CD4-positive, alpha-beta T cell treated with Interleukin-6 for 4 hours (primary cell): ENCODE measurements at places on chromosomes 7 and 10.

DNA sequence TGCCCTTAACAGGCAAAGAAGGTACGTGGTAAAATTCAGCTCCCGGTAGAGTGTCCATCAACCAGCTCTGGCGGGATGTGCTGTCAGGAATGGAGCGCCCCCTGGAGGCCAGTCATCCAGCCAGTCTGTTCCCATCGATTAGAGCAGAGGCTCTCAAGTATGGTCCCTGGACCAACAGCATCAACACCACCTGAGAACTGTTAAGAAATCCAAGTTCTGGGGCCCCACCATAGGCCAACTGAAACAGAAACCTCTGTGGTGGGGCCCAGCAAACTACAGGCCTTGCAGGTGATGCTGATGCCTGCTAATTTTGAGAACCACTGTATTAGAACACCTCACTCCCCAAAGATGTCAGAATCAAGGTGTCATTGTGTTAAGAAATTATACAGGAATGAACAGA is 109.2 kb downstream of the DPY19L1 start:
- peak; percentile 51 for DNase-seq

GRCh38 chr10:91893051-91893450 is 16.2 kb downstream of the FGFBP3 start:
- no peak for DNase-seq

- peak; percentile 56 for DNase-seq
Measured at GRCh38 chr7:105759670-105760550, 116.5 kb downstream of the ATXN7L1 start.

DNA sequence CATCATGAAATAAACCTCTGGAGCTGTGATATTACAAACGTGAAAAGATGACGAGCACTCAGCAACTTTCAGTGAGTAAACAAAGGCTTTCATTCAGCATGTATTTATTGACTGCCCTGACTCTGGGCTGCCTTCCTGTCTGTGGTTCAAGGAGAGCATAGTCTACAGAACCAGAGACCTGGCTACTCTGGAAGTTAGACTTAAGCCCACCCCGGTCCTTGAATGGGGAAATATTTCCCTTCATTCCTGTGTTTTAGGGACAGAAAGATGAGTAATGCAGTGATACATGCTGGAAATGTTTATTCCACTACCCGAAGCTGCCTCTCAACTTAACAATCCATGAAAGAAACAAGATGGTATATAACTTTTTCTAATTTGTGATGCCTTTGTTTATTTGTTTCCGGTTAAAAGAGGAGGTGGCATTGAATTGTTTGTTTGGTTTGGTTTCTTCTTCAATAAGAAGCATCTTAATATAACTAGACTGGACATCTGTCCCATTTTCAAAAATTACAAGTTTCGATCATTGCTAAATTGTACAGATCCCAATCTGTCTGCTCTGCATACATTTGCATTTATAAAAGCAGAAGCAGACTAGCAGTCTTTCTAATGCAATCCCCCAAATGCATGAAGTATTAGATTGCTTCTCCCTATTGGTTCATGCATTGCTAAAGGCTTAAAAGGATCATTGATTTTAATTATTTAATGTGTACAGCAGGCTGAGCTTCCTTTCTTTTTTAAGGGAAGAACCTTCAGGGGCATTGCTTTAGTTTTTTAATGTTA is 57.7 kb downstream of the TRUB1 start:
- DNase-seq = no peak

GRCh38 chr7:18521945-18522566 is 26.5 kb downstream of the HDAC9 start:
- no peak for DNase-seq

DNA sequence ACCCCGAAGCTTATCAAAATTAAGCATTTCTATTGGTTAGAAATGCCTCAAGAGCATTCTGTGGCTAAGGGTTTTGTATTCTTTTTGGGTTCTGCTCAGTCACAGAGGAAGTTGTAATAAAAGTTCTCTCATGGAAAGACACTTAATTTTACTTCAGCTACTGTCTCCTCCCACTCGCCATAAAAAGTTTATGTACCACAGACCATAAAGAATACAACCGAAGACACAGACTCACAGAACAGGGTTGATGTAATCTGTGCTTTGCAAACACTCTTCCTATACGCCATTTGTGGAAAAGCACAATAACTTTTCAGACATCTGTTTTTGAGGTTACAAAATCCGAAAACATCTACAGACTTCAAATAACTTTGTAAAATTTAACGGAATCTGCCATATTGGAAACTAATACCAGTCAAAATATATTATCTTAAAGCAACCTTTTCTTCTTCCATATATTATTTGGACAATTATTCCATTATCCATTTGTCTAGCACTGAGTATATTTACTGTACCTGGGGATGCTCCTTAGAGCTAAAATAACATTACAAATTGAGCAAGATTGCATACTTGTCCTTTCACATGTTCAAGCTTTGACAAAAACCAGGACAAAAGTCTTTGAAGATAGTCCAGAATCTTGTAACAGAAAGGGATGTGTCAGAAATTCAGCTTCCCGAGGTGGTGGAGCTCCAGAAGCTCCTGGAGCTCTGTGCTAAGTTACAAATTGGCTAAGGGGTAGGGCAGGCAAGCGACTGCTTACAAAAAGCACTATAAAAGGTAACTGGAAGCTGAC is 219.0 kb upstream of the MEOX2 start:
- no peak for DNase-seq

DNA sequence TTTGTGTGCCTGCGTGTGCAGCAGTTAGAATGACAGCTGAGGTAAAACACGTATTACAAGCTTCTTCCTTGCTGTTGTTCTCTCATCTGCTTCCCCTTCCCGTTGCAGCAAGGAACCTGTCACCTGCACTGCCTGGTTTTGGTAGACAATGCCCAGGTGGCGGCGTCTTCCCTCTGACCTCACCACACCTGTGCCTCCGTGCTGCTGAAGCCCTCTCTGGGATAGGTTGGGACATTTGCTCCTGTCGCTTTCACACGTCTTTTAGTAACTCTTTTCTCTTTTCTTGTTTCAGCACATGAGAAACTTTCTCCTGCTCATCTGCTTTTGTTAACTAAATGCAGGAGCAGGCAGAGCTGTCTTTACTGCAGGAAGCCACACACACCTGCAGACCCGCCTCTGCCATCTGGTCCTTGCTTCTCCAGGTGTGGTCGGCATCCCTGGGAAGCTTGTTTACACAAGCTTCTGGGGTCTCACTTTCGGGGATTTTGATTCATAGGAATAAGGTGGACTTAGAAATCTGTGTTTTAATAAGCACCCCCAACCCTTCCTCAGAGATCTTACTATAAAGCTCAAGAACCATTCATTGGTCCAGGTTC is 60.7 kb upstream of the EXOC6 start:
- DNase-seq = no peak

DNA sequence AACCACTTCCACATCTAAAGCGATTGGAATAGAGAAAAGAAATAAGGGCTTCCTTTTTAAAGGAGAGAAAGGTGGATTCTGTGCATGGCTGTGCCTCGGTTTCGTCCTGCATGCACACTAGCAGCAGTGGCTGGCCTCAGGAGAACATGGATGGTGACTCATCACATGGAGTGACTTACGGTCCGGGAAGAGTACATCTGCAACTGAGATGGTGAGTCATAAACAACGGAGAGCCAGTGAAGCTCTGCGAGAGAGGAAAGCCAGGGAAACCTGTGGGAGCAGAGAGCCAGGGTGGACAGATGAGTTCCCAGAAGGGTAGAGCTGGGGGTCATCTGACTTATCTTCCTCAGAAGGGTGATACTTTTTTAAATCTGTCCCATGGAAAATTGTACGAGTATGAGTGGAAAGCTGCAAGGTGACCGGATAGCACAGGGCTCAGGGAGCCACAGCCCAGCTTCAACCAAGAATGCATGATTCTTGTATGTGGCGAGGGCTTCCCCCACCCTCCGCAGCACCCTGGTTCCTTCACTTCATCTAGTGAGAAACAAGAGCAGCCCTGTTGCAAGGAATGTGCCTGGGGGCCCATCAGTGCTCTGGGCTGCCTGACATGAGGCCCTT is 259.1 kb downstream of the KLF6 start:
- no peak for DNase-seq

- no peak for DNase-seq
Measured at GRCh38 chr7:120402079-120402767, 129.2 kb downstream of the KCND2 start.

GRCh38 chr10:73262105-73262730 is 9.8 kb upstream of the MRPS16 start:
- no peak for DNase-seq

DNA sequence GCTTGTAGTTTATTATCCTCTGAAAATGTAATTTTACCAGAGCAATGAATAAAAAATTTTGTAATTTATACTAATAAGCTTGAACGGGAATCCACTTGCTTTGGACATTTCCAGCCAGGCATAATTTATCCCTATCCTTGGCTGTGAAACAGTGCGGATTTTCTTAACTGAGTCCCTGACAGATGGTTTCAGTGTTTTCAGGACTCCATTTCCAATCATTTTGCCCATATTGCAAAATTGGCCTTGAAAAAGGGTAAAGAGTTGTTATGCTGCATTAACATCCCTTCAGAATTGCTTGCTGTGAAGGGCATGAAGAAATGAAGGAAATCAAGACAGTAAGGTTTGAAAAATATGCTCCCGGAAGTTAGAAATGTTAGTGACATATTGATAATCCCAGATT is 57.7 kb downstream of the NXPH1 start:
- DNase-seq = no peak

- DNase-seq = no peak
Measured at GRCh38 chr10:77974396-77975074, 48.0 kb upstream of the DLG5 start.

- DNase-seq = no peak
Measured at GRCh38 chr7:76292213-76292573, 10.3 kb upstream of the HSPB1 start.

- no peak for DNase-seq
Measured at GRCh38 chr7:133108023-133108422, 26.1 kb upstream of the CHCHD3 start.

DNA sequence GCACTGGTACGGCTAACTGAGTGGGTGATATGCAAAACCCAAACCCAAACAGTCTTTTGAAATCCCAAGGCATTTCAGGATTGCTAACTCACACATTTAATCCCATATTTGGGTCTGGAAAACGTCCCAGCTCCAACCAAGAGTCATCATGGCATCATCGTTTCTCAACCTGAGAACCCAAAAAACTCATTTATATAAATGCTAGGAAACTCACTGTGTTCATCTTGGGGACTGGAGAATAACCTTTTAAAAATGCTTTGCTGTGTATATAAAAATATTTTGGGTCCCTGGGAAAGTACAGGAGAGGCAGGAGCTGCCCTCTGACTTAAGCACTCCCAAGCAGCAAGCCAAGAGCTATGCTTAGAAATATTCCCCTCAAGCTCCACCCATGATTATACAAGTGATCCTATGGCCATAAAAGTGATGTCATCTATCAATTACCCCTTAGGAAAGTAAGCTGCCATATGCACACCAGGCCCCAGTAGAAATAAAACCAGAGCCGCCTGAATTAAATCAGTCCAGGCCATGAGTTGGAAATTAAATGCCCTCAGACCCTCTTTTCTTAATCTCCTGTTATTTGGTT is 352.1 kb downstream of the FRMD4A start:
- DNase-seq = no peak

DNA sequence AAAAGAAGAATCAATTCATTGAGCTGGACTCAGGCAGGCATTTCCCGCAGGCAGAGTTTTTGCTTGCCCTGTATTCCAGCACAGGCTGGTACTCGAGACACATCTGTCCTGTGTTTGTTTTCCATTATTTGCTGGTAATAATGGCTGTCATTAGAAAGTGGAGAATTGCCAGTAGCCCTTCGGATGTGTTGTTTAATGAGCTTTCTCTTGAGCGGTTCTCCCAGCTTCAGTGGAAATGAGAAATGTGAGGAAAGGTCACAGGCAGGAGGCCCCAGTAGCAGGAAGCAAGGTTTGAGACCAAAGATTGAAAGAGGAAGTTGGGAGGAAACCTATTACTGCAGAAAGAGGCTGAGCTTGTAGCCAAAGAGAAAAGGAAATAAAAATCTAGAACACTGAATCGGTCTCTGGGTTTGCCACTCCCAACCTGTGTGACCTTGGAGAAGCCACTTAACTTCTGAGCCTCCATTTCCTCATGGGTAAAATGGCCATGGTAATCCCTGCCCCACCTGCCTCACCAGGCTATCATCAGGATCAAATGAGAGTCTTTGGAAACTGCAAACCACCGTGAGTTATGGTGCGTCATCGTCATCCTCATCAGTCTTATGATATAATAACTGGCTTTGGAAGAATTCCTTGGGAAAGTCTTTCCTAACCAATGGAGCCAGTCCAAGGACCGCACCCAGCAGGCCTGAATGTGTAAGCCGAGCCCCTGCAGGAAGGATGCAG is 67.7 kb downstream of the TACR2 start:
- DNase-seq = peak; percentile 25

DNA sequence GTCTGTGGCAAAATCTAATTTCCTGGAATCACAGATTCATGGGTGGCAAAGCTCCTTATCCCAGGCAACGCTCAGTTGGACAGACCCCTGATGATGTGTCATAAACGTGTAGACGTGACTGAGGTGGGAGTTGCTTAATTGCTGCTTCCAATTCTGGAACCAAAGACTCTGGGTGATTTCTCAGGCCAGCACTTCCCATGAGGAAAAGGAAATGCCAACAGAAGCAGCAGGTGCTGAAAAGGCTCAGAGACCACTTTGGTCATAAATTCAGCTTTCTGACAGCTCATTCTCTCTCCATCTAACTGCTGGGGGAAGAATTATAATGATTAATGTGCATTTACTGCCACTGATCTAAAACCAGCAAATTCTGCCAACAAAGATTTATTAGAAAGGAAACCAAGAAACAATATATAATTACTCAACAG is 88.7 kb downstream of the OSBPL3 start:
- no peak for DNase-seq

- DNase-seq = no peak
Measured at GRCh38 chr7:155765458-155765857, 46.8 kb downstream of the SHH start.

DNA sequence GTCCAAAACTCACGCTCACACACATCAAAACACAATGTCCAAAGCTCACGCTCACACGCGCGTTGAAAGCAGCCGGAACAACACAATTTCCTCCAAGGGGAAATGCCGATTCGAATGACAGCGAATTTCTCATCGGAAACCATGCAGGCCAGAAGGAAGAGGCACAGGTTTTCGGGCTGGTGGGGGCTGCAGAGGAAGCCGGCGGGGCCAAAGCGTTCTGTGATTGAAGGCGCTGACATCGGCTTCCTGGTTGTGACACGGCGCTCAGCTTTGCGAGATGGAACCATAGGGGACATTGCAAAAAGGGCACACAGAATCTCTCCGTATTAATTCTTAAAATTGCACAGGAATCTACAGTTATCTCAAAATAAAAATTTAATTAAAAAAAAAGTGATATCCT is 61.3 kb downstream of the FOXL3 start:
- DNase-seq = peak; percentile 84

- peak; percentile 54 for DNase-seq
Measured at GRCh38 chr10:3071405-3072198, 4.3 kb downstream of the PFKP start.

DNA sequence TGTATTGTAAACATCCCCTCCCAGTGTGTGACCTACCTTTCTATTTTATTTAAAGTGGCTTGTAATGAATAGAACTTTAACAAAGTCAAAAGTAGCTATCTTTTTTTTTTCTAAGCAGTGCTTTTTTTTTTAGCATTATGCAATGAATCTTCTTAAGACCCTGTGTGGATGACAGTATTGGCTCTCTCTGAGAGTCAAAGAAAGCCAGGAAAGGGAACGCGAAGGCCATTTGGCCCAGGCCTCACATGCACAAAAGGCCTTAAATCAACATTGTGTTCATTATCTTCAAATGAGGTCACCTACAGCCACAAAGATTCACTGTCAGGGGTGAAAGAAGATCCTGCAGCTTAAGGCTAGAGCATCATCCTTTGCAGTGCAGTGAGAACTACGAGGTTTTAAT is 721.5 kb downstream of the GRID1 start:
- DNase-seq = no peak

GRCh38 chr10:129418496-129419225 is 48.4 kb upstream of the MGMT start:
- no peak for DNase-seq
